ENCODE measurements at places on chromosomes 7 and 10.

DNA sequence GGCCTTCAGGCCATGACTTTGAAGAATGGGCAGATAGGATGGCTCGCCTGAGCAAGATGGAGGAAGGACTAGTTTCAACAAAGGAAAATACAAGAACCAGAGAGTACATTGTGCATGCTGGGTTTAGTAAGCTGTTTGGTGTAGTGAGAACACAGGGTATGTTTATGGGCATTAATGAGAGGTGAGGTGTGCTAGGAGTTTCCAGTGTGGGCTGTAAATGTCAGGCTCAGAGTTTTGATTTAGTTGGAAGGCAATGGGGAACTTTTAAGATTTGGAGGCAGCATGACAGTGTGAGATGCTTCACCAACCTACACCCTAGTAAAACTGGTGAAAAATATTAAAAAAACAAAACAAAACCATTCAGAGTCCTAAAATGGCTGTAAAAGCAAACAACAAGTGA is 13.3 kb downstream of the IGFBP1 start:
- DNase-seq, result no peak

- DNase-seq, result no peak
These were observed 43.2 kb downstream of the CFAP46 start for GRCh38 chr10:132899054-132899750.

DNA sequence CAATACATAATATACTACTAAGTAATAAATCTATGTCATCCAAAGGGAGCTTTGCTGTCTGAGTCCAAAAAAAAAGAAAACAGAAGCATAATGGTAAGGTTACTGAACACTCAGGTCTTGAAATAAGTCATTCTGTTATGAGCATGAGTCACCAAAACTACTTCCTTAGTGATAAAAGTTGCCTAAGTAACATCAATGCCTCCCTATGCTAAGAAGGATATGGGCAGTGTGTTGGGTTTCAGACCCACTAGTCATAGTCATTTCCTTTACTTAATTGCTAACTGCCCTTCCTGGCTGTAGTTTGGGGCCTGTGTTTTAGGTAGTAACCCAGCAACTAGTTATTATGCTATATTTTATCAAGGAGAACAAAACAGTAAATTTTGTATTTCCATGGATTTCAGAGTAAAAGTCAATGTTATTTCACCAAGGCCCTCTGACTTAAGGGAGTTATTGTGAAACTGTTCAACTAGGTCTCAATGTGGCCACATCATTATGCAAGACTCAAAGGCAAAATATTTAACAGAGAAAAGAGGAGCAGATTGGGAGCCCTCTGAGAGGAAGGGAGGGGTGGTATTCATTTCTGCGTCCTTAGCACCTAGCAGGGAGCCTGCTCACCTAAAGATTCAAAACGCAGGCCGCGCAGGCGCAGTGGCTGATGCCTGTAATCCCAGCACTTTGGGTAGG is 11.7 kb upstream of the VIM start:
- no peak for DNase-seq

- DNase-seq, result no peak
These were observed 50.0 kb downstream of the PLXNA4 start for GRCh38 chr7:132526111-132526740.

GRCh38 chr7:92691578-92691977 is 101.4 kb upstream of the FAM133B start:
- DNase-seq, result no peak

GRCh38 chr10:132289439-132289838 is 18.3 kb downstream of the STK32C start:
- no peak for DNase-seq

GRCh38 chr10:45080331-45080730 is 79.6 kb downstream of the ZNF22 start:
- no peak for DNase-seq

DNA sequence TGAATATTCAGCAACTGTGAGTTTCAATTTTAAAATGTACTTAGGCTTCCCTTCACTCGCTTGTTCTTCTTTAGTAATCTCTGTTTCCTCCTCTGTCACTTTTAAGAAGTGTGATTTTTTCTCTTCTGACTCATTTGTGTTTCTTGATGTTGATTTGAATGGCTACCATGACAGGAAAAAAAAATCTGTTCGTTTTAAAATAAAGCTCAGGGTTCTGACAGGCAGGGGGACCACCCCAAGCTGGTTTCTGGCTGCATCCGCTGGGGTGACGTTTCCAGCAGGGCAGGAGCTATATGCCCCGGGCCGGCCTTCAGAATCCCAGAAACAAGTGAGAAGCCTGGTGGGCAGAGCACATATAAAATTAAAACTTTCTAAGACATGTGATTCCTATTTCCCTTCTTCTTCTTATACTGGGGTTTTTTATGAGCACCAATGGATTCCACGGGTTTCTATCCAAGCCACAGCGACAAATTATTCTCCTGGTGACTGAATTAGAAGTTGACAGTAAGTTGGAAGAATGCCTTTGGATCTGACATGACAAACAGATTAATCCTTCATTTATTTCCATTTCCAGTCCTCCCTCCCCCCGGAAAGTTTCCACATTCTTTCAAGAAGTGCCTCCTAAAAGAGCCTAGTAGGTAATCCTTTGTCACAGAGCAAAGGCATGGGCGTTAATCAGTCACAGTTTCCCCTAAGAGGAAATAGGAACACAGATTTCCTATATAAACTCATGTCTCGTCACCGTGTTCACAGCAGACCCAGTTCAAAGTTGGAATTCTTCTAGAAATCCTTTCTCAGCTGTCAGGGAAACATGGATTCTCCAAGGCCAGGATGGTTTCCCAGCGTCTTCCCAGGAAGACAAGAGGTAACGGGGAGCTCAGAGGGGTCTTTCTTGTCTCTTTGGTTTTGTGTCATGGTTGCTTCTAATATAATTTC is 79.9 kb downstream of the PTPRE start:
- DNase-seq, result no peak

- no peak for DNase-seq
These were observed 104.1 kb downstream of the PPP1R3C start for GRCh38 chr10:91528768-91529167.

- no peak for DNase-seq
These were observed 80.1 kb downstream of the MCU start for GRCh38 chr10:72772031-72772430.

- no peak for DNase-seq
These were observed 74.2 kb downstream of the GALNT17 start for GRCh38 chr7:71206184-71206583.

- DNase-seq, result no peak
These were observed 52.5 kb downstream of the NPY start for GRCh38 chr7:24336461-24336860.

GRCh38 chr7:79615466-79615865 is 162.0 kb upstream of the MAGI2 start:
- no peak for DNase-seq

DNA sequence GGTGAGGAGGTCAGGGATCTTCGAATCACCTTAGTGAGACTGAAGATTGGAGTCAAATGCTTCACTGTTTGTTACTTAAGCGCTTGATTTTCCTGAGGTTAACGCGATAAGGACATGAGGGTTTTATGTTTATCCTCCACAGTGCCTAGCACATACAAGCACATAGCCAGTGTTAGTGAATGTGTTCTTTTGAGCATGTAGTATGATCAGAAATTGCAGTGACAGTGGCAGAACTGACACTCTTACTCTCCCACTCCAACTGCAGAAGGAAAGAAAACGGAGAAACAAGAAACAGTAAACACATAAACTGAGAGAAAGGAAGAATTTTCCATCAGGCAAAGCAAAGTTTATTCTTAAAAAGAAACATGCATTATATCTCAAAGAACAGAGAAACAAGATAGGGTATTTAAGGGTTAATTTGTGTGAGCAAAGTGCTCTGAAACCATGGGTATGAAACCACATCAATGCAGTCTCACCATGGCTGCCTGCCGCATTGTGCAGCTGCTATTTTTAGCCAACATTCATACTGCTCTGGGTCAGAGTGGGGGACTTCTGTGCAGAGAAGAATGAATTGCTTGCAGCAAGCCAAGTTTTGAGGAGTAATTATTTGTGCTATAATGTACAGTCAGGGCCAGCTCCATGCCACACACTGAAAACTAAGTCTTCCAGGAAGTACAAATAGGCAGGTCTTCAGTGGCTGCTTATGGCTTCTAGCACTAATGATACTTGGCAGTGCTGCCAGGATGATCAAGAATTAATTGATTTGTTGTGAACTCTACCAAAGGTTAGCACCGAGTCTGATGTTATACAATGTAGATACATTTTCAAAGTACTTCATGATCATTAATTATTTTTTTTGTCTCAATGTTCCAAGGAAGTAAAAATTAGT is 152.0 kb downstream of the MACC1 start:
- DNase-seq, result peak; percentile 20

DNA sequence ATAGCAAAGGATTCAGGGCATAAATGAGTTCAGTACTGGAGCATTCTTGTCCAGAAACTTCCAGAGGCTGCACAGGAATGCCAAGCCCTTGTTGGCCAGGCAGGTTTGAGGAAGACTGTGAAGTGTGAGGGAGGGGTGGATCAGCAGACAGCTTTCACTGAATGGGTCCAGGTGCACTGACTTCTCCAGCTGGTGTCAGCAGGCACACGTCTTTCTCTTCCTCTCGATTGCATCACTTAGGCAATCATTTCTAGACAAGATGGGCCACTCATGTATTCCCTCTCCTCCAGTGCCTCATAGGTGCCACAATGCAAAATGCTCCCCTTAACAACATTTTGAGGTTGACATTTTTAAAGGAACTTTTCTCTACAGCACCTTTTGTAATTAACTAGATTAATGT is 15.6 kb upstream of the PLEKHS1 start:
- no peak for DNase-seq

GRCh38 chr7:57177856-57178767 is 45.9 kb upstream of the ZNF479 start:
- DNase-seq, result no peak

DNA sequence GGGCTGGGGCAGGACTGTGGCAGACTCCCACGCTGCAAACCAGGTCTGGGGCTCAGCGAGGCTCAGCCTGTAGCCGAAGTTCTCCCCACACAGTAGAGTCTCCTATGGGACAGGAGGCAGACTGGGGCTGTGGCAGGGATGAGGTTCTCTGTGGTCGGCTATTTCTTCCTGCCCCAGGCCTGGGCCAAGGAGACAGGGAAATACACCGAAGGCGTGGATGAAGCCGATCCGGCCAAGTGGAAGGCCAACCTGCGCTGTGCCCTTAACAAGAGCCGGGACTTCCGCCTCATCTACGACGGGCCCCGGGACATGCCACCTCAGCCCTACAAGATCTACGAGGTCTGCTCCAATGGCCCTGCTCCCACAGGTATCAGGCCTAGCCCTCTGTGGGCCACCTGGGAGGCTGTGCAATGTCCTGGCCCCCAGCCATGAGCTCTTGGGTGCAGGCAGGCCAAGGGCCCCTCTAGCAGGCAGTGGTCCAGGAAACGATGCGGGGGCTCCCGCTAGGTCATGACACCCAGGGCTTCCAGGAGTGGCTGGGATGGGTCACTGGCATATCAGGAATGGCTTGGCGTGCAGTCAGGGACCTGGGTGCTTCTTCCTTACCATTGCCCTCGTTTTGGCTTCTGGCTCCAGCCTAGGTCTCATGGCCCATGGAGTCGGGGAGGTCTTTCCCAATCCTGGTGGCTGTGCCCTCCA is 8.1 kb downstream of the IRF5 start:
- no peak for DNase-seq

GRCh38 chr10:116627386-116627933 is 6.7 kb downstream of the PNLIPRP2 start:
- DNase-seq, result no peak

DNA sequence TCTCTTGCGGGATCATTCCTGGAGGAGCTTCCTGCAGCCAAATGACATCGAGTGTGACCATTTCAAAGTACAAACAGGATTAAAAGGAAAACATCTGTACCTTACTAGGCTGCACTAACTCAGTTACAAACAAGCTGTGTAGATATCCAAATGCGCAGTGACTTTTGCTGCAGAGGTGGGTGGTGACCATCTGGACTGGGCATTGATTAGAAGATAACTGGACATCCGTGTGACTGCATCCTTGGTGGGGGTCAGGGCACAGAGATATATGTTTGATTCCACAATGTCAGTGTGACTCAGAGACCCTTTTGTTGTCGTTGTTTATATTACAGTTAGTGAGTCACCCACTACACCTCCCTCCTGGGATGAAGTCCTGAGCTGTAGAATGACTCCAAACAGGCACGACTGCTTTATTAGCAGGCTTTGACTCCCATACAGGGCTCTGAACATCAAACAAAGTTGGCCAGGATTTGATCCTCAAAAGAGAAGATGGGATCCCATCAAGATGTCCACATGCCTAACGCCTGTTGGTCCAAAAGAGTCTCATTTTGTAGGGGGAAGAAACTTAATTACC is 56.7 kb upstream of the SDK1 start:
- no peak for DNase-seq

DNA sequence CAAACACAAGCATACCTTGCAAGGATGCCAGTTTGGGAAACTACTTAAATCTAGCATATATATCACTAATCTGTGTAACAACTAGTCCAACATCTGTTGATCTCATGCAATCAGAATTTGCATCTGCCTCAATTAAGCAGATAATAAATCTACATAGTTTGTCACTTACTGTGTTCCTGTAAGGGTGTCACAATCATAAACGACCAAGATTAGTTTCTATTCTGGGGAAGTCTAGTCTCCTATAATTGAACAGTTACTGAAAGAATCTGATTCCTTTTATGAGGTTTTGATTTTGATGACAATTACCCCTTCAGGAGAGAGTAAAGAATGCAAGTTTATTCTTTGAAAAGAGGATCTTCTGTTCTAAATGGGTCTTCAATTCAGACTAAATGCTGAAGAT is 85.5 kb upstream of the LRRN3 start:
- no peak for DNase-seq

DNA sequence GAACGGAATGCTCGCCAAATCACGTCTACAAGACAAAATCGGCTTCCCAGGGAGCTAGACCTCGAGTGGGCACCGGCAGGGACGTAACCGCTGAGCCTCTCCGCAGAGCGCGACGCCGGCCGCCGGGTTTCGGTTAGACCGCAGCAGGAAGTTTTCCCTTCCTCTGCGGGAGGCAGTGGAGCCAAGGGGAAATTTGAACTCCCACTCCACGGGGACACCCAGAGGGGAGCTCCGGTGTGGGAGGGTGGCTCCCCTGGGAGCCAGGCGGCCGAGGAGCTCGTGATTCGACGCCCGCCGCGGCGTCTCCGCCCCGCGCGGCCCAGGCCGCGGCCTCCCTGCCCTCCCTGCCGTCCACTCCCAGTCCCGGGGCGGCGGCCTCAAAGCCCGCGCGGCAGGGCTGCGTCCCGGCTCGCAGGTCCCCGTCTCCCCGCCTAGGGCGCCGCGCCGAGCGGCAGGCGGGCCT is 426 bp downstream of the SYPL1 start:
- no peak for DNase-seq

DNA sequence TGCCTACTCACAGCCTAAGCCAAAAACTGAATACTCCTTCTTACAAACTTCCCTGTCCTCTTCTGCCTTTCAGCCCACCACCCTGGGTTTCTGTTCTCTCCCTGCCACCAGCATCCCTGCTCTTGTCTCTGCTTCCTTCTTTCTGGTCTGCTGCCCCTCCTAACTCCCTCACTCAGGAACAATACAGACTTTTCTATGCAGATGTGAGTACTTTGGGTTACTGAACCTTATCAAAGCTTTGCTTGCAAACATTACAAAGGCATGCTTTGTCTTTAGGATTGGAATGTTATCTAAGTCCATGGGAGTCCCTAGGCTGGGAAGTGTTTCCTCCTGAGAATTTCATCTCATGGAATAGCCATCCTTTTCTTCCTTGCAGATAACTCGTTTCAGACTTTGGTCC is 28.9 kb downstream of the CNNM1 start:
- no peak for DNase-seq

- DNase-seq, result no peak
These were observed 495.2 kb downstream of the DNAJB6 start for GRCh38 chr7:157832006-157832405.
